ENCODE measurements at places on chromosomes 5 and 9. TPM values are rescaled to one million over a fixed set of nuclear protein-coding genes. Genes with fewer than 3 reads are reported as not detected.

DNA sequence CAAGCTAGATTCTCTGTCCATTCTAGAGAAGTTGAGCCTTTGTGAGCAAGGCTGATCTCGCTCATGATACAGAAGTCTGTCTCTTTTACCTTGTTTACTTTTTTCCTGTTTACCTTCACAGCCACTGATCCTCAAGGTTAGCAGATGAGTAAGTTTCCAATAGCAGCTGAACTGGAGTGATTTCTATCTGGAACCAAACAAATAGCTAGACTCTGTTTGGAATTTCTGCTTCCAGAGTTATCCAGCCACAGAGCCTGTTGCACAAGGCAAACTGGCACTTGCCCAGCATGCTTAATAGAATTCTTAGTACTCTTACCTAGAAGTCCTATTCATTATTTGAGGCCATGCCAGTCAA lies 12.8 kb upstream of the PANK3 start:
- H3K36me3 ChIP-seq = no peaks in the 10 kb centered on the region
- H3K4me1 ChIP-seq = peaks cover 9% of the 10 kb centered on the region
- no peak overlapping the region for H3K4me3 ChIP-seq
- no peak overlapping the region for H3K27ac ChIP-seq

DNA sequence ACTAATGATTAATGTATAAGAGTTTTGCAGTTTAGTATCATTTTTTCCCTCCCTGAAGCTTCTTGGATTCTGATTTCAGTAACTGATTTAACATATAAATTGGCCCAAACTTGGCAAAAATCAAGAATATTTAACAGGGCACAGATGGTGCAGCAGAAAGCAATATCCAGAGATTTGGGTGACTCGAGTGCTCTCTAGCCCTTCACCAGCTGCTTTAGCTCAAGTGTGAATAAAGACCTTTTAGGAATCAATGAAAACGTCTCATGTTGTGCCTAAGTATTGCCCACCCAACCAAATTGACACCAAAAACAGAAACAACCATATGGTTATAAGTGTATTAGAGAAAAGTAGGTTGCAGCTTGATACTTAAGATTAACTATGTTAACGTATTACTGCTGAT lies 933.4 kb upstream of the PTPRD start:
- no peaks in the 10 kb centered on the region for H3K27me3 ChIP-seq
- no peak for DNase-seq
- H3K4me1 ChIP-seq = no peaks in the 10 kb centered on the region
- H3K27ac ChIP-seq = no peak overlapping the region
- no peak overlapping the region for H3K4me3 ChIP-seq

GRCh38 chr5:68953231-68953874 lies 140.5 kb upstream of the SLC30A5 start:
- H3K4me3 ChIP-seq = no peak overlapping the region
- peaks cover 17% of the 10 kb centered on the region for H3K27me3 ChIP-seq
- H3K4me1 ChIP-seq = no peaks in the 10 kb centered on the region
- no peak overlapping the region for H3K27ac ChIP-seq

DNA sequence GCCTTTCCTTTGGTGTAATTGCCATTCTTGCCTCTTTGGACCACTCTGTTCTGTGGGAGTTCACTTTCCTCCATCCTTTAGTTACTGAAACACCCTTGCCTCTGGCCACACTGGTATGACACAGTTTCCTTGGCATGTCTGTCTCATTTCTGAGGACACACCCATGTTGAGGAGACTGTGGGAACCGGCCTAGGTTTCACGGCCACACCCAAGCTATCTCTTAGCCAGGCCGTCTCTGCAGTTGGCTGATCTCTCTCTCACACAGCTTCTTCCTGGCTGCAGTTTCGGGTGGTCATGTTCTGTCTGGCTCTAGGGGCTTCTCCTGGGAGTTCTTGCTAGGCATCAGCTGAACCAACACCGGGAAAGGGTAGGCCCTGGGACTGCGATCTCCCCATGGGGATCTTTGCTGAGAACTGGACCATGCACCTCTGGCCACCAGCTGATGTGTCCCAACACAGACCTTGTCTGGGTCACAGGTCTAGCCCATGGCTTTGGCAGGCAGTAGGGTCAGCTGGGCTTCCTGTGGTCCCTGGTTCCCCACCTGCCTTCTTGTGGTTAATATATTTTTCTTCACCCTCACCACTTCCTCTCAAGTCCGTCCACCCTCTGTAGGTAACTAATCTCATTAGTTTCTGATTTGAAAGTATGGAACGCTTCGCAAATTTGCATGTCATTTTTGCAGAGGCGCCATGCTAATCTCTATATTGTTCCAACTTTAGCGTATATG lies 24.9 kb downstream of the ARHGEF37 start:
- peaks cover 1% of the 10 kb centered on the region for H3K4me1 ChIP-seq
- H3K36me3 ChIP-seq = peaks cover 1% of the 10 kb centered on the region
- H3K4me3 ChIP-seq = no peak overlapping the region
- DNase-seq = no peak

DNA sequence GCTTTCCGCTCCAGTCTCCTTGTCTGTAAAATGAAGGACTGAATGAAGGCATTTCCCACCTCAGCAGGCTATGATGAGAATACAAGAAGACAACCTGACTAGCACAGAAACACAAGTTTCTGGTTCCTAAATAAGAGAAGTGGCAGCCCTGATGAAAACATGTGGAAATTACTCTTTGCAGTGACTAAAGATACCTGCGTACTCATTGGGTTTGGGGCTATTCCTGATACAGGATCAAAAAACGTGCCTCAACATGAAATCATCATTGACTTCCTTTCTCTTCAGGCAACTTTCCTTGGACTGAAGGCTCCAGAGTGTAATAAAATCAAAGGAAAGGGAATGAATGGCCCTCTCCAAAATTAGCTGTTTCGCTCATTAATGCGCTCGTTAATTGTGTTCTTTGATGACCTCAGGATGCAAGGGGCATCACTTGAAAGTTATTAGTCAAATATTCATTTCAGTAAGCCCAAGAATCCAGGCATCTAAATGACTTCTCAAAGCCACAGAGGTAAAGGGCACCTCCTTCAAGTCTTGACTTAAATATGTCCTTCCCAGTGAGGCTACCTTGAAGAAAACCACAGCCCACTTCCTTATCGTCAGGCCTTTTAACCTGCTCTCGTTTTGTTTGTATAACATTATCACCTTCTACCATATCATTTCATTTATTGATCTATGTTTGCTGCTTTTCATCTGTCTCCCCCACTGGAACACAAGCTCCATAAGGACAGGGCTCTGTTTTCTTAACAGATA lies 68.9 kb downstream of the RASEF start:
- DNase-seq = no peak
- H3K36me3 ChIP-seq = peaks cover 31% of the 10 kb centered on the region
- H3K4me1 ChIP-seq = peaks cover 22% of the 10 kb centered on the region
- H3K27me3 ChIP-seq = no peaks in the 10 kb centered on the region

The ZNF366 gene
- not detected for total RNA-seq

The CAMK2A gene
- not detected for total RNA-seq

GRCh38 chr5:179319123-179319522 lies 26.1 kb downstream of the ADAMTS2 start:
- peaks cover 1% of the 10 kb centered on the region for H3K36me3 ChIP-seq
- no peak overlapping the region for H3K27ac ChIP-seq
- H3K4me3 ChIP-seq = no peak overlapping the region
- no peak for DNase-seq
- H3K4me1 ChIP-seq = peaks cover 7% of the 10 kb centered on the region

DNA sequence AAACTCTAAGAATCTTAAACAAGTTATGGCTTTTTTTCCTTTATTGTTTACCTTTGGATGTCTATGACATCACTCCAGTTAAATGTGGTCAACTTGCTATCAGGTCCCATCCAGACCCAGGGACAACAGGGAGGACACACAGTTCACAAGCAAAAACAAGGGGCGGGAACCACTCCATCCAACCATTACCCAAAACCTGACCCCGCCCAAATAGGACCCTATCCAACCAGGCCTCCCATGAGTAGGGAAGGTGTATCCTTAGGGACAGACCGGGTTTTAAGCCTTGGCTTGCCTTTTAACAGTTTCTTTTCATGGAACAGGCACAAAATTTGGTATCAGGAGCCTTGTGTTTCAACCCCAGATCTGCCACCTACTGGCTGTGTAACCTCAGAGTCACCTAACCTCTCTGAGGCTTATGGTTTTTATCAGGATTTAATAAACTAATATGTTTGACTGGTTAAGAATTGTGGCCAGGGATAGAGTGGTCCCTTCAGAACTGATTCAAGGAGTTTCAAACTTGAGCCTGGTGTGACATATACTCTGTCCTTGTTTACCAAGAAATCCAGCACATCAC lies 127.7 kb upstream of the RAD23B start:
- H3K27ac ChIP-seq = no peak overlapping the region
- H3K4me3 ChIP-seq = no peak overlapping the region
- H3K4me1 ChIP-seq = no peaks in the 10 kb centered on the region
- DNase-seq = no peak
- no peaks in the 10 kb centered on the region for H3K27me3 ChIP-seq

The POLE3 gene
- total RNA-seq = 36.6 TPM

The SLC25A2 gene
- 1.1 TPM for total RNA-seq

DNA sequence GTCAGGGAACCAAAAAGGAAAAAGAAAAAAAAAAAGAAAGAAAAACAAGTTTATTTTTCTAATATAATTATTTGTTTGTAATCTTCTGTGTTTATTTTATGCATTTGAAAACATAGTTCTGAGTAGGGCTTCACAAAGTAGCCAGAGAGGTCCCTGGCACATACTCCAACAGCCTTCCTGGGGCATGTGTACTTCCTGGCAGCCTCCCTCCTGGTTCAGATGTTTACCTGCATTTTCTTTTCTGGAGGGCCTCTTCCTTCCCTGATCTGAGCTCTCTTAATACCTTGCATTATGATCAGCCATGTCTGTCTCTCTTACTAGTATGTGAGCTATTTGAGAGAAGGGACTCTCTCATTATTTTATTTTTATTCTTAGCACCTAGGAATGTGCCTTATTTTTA lies 361.8 kb downstream of the KDM4C start:
- H3K27ac ChIP-seq = no peak overlapping the region
- H3K4me3 ChIP-seq = no peak overlapping the region
- H3K27me3 ChIP-seq = no peaks in the 10 kb centered on the region
- H3K36me3 ChIP-seq = no peaks in the 10 kb centered on the region

The SH2D3C gene
- total RNA-seq = 2.6 TPM

DNA sequence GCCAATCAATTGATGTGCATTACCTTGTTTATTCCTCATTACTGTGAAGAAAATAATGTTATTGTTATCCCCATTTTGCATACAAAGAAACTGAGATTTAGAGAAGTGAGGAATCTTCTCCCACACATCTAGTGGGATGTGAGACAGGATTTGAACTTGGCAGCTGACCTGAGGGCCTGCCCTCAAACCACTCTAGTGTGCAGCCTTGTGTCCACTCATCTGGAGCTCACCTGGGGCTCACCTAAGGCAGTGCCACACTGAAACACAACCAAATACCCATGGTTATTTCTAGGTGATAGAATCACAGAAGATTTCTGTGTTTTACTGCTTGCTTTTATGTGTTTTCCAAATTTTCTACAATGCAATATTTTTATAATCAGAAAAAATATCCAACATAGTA lies 94.7 kb upstream of the SAP30L start:
- no peaks in the 10 kb centered on the region for H3K36me3 ChIP-seq
- H3K4me3 ChIP-seq = no peak overlapping the region
- no peaks in the 10 kb centered on the region for H3K27me3 ChIP-seq
- H3K4me1 ChIP-seq = no peaks in the 10 kb centered on the region
- no peak for DNase-seq

DNA sequence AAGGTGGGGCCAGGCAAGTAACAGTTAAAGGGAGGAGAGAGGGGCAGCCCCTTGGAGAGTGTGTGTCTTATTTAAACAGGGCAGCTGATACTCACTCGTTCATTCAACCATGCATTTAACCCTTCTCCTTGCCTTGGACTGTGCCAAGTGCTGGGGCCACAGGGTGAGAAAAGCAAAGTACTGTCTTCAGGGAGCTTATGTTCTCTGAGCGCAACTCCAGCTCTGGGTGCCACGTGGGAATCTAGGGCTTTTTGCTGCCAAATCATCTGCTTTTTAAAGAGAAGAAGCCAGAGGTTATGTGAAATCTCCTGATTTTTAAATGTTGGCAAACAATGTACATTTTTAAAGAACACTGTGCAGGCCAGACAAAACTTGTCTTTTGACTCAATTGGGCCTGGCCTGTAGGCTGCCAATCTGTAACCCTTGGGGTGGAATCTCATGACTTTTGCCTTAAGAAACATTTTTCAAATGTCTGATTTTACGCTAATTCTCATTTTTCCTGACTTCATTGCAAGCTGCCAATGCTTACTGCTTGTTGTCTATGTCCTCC lies 157.8 kb downstream of the NTRK2 start:
- H3K27ac ChIP-seq = no peak overlapping the region
- peaks cover 2% of the 10 kb centered on the region for H3K4me1 ChIP-seq
- DNase-seq = no peak
- H3K4me3 ChIP-seq = no peak overlapping the region
- no peaks in the 10 kb centered on the region for H3K36me3 ChIP-seq

- DNase-seq = no peak
- H3K27me3 ChIP-seq = peaks cover 28% of the 10 kb centered on the region
- no peak overlapping the region for H3K4me3 ChIP-seq
- H3K4me1 ChIP-seq = peaks cover 20% of the 10 kb centered on the region
- no peaks in the 10 kb centered on the region for H3K36me3 ChIP-seq
Measured at GRCh38 chr5:150147670-150148069, 8.0 kb downstream of the PDGFRB start.

GRCh38 chr9:127067603-127068220 lies 54.7 kb downstream of the ANGPTL2 start:
- DNase-seq = no peak
- H3K27ac ChIP-seq = peak overlapping the region; percentile 60
- H3K4me3 ChIP-seq = no peak overlapping the region

The TPPP gene
- 2.6 TPM for total RNA-seq

The PRUNE2 gene
- total RNA-seq = 5.6 TPM

The MEIKIN gene
- total RNA-seq = not detected

DNA sequence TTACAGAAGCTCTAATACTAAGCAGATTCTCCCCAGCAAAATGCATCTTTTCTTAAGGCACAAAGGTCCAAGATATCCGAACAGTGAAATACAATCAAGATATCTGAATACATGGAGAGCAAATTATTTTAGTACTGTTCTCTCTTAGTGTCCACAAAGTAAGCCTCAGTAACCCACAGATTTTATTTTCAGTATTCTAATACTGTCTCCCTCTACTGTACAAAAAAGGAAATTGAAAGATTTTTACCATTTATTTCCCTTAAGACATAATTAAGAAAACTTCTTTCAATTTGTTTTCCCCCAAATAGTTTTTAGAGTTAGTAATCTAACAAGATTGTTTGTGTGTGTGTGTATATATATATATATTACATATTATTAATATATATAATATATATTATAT lies 24.7 kb upstream of the NOL6 start:
- H3K4me1 ChIP-seq = peaks cover 12% of the 10 kb centered on the region
- no peaks in the 10 kb centered on the region for H3K27me3 ChIP-seq
- H3K36me3 ChIP-seq = no peaks in the 10 kb centered on the region

The TAF11L6 gene
- total RNA-seq = not detected

The FGF18 gene
- 2.3 TPM for total RNA-seq

- H3K27ac ChIP-seq = no peak overlapping the region
- DNase-seq = no peak
- no peaks in the 10 kb centered on the region for H3K36me3 ChIP-seq
Measured at GRCh38 chr5:74013222-74013621, 387.2 kb downstream of the ARHGEF28 start.

The TMEM203 gene
- total RNA-seq = 36.2 TPM
